ENCODE measurements at places on chromosomes 1 and 21.

GRCh38 chr21:37405629-37406028 is 39.1 kb downstream of the DYRK1A start:
- no peak for DNase-seq

DNA sequence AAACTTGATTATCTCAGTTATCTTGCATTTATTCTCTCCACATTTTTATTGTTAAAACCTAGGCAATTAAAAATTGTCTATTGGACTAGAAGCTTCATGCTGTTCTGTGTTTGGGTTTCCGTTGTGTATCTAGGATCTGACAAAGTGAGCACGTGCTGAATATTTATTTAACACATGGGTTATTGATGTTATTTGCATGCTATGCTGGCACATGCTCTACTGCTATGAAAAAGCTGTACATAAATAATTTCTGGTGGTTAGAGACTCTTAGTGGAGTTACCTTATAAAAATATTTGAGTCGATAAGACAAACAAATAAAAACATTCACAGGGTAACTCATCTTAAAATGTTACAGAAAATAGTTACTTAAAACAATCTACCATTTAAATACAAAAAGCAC is 1769.7 kb downstream of the MRPL39 start:
- no peak for DNase-seq

DNA sequence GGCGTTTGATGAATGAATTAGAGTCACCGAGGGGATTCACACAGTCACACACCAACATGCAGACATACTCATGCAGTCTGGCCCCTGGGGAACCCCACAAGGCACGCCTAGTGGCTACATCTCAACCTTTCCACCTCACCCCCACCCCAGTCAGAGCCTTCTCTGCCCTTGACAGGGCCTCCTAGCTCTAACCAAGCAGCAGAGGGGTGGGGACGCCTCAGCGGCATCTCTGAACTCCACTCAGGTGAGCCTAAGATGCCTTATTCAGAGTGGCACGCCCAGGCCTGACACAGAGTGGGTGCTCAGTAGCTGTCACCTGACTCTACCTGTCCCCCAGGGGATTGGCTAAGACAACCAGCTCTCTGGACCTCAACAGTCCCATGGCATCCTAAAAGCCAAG is 3.7 kb upstream of the SDC3 start:
- DNase-seq: no peak

GRCh38 chr1:168441745-168442144 is 102.1 kb downstream of the XCL2 start:
- no peak for DNase-seq

- no peak for DNase-seq
Observed at GRCh38 chr1:198528364-198528763, 12.1 kb downstream of the ATP6V1G3 start.

- no peak for DNase-seq
Observed at GRCh38 chr21:39232861-39233291, 49.6 kb upstream of the PSMG1 start.

GRCh38 chr1:27367160-27367650 is 444 bp upstream of the MAP3K6 start:
- DNase-seq: no peak

- DNase-seq: no peak
Observed at GRCh38 chr1:162204129-162204822, 134.8 kb downstream of the NOS1AP start.

DNA sequence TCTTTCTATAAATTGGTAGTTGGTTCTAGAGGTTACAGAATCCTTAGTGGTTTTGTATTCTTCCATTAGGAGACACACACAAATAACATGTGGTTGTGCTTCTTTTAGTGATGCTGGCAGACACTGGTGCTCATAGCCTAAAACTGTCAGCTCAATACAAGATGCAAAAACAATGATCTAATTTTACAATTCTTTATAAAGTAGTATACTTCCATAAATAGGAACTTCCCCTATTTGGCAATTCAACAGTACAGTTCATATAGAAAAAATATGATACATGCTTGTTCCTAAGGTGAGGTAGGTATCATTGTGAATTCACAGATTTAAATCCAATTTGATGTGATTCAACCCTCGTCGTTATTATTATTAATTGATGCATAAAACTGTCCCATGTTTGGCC is 20.8 kb upstream of the CCDC17 start:
- no peak for DNase-seq

GRCh38 chr1:231153726-231154125 is 8.1 kb upstream of the TRIM67 start:
- DNase-seq: no peak

GRCh38 chr1:200665861-200666260 is 3.8 kb downstream of the DDX59 start:
- no peak for DNase-seq

- DNase-seq: no peak
Observed at GRCh38 chr1:150555198-150555970, 6.2 kb downstream of the ADAMTSL4 start.

- no peak for DNase-seq
Observed at GRCh38 chr21:33831962-33832659, 83.5 kb downstream of the ATP5PO start.

GRCh38 chr21:21412096-21412495 is 413.9 kb downstream of the NCAM2 start:
- DNase-seq: no peak
